Glutamatergic neuron (in vitro differentiated cells): ENCODE measurements at places on chromosomes 1 and 21.

DNA sequence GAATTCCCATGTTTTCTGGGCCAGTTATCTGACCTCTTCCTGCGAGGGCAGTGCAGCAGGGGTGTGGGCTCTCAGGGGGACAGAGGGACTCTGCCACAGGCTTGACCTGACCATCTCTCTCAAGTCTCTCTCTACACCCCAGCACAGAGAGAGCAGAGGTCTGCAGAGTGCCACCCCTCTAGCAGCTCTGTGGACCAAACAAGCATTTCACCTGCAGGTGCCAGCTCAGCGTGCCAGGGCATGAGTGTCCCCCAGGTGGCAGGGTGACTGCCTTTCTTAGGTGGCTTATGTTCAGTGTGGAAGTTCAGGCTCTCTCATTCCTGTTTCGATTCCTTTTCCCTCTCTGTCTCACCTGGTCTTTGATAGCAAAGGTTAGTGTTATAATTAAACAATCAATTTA, 191.3 kb downstream of the CACNA1E start:
- DNase-seq: no peak

DNA sequence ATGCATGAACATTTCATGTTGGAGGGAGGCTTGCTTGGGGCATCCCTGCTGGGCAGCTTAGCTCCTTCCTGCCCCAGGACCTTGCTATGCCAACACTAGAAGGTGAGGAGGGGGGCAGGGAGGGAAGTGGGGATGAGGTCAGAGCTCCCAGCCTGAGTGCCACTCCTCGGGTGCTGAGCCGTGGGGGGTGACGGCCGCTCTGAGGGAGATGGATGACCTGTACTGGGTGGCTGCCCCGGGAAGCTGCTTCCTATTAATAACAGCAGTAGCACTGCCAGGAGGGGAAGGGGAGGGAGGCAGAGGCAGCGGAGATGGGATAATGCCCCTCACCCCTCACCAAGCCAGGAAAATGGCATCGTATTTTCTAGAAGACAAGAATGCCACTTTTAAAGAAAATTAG, 60.6 kb downstream of the UBIAD1 start:
- no peak for DNase-seq

DNA sequence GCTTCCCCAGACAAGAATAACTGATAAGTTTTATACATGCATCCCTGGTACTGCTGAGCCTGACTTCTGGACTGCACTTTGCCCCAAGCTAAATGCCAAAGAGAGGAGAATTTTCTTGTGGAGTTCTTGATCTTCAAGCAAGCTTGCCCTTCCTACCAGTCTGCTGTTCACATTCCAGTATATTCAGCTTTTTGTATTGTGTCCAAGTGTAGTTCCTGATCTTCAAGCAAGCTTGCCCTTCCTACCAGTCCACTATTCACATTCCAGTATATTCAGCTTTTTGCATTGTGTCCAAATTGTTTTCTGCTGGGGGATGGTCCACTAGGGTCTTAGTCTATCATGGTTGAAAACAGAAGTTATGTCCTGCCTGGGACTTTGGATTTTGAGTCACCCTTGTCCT, 894 bp upstream of the TSEN15 start:
- DNase-seq: no peak

DNA sequence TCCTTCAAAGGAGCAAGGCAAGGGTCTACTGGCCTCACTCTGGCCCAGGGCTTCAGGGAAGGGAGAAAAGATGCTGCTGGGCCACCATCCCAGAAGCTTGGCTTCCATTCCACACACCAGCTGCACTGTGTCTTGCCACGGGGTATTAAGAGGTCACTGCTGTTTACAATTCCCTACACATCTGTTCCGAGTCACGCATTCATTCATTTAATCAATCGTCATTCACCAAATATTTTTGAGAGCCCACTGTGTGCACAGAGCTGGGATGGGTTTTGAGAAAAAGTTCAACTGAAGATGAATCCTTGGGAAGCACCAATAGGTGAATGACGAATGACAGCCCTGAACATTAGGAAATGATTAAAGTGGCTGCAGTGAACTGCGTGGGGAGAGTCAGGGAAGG, 101.7 kb downstream of the NAV1 start:
- no peak for DNase-seq

GRCh38 chr1:181079920-181080319, 8.6 kb upstream of the IER5 start:
- no peak for DNase-seq

DNA sequence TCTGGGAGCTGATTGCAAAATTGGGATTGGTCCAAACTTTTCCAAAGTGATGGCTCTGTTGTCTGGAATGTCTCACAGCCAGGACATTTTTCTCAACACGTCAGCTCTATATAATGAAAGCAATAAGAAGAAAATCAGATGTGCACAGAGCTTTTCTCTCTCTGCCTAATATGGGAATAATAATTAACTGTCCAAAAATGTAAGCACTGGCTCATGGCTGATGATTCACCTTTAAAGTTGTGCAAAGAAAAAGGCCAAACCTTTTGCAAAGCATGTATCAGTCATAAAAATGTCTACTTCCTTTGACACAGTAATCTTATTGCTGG, 30.4 kb downstream of the ZNF281 start:
- DNase-seq: no peak

DNA sequence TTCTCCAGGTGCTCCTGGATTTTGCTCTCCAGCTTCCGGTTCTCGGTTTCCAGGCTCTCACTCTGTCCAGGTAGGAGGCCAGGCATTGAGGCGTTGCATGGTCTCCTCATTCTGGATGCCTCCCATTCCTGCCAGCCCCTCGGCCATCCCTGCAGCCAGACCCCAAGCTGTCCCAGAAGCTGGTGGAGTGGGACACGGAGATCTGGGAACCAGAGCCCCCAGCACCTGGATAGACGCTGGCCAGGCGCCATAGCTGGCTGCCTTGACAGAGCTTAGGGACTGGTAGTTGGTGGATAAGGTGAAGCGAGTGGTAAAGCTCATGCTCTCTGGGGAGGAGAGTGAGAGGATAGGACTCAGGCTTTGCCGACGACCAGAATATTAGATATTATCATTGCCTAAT, 29.6 kb downstream of the RAP1A start:
- no peak for DNase-seq

DNA sequence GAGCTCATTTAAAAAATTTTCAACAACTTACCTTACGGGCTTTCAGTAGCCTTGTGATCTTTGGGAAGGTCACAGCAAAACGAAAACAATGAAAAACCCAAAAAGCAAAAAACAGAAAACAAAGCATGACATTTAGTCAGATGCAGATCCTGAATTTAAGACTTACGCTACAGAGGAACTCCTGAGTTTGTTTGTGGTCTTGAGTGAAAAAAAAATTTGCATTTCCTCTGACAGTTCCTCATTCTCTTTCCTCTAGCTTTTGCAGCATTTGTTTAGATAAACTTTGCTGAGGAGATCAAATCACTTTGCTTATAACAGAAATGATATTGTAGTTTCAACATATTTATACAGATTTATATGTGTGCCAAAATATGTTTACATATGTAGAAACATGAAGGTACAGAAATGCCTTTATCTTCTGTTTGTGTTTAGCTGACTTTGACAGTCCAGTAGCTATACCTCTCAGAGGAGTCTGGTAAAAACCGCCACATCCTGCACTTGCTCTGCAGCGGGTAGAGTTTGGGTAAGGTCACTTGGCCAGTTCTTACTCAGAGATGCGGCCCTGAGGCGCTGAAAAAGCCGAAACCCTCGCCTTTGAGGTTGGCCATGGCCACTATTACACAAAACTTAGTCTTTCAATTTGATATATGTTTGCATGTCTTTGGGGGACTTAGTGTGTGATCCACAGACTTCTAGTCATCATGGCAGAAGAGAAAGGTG, 142.5 kb downstream of the TNR start:
- no peak for DNase-seq
